ENCODE measurements at places on chromosomes 5 and 9.

- DNase-seq, result no peak
Measured at GRCh38 chr9:35186524-35186923, 24.7 kb downstream of the UNC13B start.

- DNase-seq, result no peak
Measured at GRCh38 chr5:102747386-102748166, 7.5 kb upstream of the PAM start.

DNA sequence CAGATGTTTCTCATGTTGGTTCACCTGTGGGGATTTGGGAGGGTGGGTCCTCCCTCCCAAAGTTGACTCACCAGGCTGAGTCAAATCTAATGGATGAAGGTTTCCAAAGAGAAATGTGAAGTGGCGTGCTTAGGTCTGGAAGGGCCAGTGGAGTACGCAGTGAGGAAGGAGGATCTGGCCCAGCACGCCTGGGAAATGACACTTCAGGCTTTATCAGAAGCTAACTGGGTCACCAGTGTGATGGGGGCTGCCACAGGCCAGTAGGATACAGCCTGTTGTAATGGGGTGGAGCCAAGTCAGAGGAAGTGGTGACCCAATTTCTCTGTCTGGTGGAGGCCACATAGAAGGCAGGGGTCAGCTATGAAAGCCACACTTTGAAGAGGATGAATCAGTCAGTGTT lies 18.0 kb downstream of the POLR1E start:
- peak; percentile 41 for DNase-seq

- no peak for DNase-seq
Measured at GRCh38 chr9:83239747-83240146, 176.8 kb upstream of the RASEF start.

GRCh38 chr5:143801252-143801939 lies 10.6 kb upstream of the HMHB1 start:
- DNase-seq, result no peak

- DNase-seq, result no peak
Measured at GRCh38 chr9:87878989-87879511, 3.6 kb upstream of the SPATA31E1 start.

- no peak for DNase-seq
Measured at GRCh38 chr5:153256-153655, 38.0 kb upstream of the LRRC14B start.

- no peak for DNase-seq
Measured at GRCh38 chr5:35876922-35877321, 20.2 kb downstream of the IL7R start.

- DNase-seq, result peak; percentile 48
Measured at GRCh38 chr9:92097997-92098482, 17.2 kb downstream of the SPTLC1 start.

GRCh38 chr5:41776435-41776834 lies 93.8 kb downstream of the OXCT1 start:
- DNase-seq, result no peak

GRCh38 chr5:40480392-40480791 lies 199.3 kb upstream of the PTGER4 start:
- peak; percentile 61 for DNase-seq

- no peak for DNase-seq
Measured at GRCh38 chr5:150660108-150660831, 781 bp upstream of the MYOZ3 start.

- no peak for DNase-seq
Measured at GRCh38 chr5:53087171-53087570, 22.4 kb downstream of the MOCS2 start.

GRCh38 chr9:37381094-37381741 lies 41.3 kb upstream of the GRHPR start:
- no peak for DNase-seq

DNA sequence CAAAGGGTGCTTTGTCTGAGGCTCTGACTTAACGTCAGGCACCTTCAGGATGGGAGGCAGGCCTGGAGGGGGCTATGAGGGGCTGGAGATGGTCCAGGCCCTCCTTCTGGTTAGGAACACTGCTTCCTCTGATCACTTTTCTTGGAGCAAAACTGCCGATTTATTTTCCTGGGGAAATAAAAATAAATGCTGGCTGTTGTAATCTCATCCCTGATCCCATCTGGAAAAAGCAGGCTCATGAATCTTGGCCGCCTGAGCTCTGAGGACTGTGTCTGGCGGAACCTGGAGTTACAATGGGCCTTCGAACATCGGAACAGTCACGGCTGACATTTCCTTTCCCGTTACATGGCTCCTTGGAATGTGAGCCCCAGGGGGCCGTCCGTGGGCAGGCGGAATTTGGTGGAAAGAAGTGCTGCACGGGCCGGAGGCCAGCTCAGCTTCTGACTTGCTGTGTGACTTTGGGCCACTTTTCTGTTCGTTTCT lies 157.8 kb downstream of the RGS3 start:
- no peak for DNase-seq

GRCh38 chr5:154278186-154278585 lies 87.7 kb downstream of the GALNT10 start:
- DNase-seq, result no peak

- DNase-seq, result no peak
Measured at GRCh38 chr5:95864944-95865504, 42.5 kb upstream of the GLRX start.

- DNase-seq, result no peak
Measured at GRCh38 chr9:134316449-134317160, 9.7 kb upstream of the RXRA start.

GRCh38 chr9:137454597-137455358 lies 4.4 kb downstream of the NSMF start:
- no peak for DNase-seq

DNA sequence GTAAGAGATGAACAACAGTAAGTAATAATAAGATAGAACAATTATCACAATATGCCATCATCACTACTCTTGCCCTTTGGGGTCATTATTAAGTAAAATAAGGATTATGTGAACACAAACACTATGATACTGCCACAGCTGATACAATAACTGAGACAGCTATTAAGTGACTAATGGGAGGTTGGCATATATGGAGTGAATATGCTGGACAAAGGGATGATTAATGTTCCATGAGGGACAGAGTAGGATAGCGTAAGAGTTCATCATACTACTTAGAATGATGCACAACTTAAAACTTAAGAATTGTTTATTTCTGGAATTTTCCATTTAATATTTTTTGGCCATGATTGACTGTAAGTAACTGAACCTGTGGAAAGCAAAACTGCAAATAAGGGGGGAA lies 16.6 kb downstream of the POU5F2 start:
- no peak for DNase-seq

GRCh38 chr5:139658501-139658927 lies 10.4 kb downstream of the CXXC5 start:
- no peak for DNase-seq

- no peak for DNase-seq
Measured at GRCh38 chr9:104078596-104078995, 15.5 kb upstream of the SMC2 start.

DNA sequence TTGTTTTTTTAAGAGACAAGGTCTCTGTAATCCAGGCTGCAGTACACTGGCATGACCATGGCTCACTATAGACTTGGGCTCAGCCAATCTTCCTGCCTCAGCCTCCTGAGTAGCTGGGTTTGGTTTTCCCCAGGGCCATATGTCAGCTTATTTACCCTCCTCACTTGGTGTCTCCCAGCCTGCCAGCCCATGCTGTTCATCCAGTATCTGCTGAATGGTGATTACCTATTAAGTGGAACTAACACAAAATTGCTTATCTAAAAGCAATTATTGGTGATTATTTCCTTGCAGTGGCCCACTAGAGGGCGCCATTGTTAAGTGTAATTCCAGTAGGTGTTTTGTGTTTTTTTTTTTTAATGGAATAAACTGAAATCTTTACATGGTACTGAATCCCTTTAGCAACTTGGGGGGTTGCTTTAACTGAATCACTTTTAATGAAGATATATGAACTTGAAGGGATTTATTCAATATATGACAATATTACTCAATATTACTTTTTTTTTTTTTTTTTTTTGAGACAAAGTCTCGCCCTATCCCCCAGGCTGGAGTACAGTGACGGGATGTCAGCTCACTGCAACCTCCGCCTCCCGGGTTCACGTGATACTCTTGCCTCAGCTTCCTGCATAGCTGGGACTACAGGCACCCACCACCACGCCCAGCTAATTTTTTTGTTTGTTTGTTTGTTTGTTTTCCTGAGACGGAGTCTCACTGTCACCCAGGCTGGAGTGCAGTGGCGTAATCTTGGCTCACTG lies 13.8 kb downstream of the EXOSC2 start:
- peak; percentile 82 for DNase-seq

DNA sequence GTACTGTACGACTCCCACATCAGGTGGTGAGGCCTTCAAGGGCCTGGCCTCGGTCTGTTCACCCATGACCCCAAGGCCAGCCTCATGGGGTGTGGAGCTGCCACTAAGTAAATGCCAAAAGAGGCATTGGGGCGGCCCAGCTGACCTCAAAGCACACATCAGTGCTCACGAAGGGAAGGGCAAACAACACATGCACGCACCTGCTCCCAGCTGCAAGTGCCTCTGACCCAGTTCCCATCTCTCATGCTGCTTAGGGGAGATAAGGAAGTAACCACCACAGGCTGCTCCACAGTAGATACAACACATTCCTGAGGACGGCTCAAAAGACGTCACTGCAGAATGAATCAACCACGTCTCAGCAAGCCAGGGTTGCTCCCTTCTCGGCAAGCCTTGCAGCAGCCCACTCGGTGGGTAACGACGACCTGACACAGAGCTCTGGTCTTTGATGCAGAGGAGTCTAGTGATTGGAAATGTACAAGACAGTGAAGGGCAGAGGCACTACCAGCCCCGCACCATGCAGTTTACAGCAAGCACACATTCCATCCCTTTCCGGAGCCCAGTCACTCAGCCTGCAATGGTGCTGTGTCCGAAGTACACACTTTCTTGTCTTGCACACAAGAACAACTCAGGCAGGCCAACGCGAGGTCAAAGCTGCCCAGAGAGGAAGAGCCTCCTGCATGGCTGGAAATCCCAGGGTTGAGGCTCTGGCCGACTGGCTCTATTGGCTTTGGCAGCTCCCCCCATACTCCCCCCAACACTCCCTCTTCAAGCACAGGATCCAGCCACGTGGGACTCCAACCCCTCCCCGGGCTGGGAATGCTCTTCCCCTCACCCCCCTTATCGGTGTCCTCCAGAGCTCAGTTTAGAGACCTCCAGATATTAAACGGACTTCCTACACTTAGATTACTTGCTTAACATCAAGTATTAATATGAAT lies 31.8 kb downstream of the FABP6 start:
- no peak for DNase-seq

DNA sequence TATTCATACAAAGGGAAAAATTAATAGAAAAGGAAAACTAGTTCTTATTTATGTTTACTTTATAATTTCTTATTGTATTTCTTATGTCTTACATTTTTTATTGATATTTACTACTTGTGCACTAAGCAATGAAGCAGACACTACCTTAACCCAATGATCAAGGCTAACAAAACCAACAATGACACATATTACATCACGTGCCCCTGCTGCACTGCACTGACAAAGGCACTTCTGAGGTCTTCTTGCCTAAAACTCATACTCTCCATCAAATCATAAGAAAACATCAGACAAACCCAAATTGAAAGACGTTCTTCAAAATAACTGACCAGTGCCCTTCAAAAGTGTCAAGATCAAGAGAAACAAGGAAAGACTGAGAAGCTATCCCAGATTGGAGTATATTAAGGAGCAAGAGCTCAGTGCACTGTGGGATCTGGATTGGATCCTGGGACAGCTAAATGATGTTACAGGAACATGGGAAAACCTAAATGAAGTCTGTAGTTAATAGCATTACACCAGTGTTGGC lies 230.9 kb downstream of the AUH start:
- no peak for DNase-seq

DNA sequence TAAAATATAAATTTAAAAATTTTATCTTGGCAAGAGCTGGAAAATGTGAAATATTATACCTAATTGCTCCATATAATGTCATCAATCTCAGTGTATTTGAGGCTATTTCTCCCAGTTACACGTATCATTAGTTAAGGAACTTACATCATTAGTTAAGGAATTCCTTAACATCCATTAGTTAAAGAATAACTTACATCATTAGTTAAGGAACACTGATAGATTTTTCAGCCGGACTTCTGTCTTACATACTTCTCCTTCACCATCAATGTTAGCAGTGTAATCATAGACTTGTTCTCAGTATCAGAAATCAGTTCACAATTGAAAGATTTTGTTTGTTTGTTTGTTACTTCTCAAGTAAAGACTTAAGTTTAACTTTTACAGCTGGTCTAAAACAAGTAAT lies 524.4 kb upstream of the CHD1 start:
- no peak for DNase-seq

GRCh38 chr9:33041432-33042188 lies 16.5 kb downstream of the DNAJA1 start:
- DNase-seq, result no peak

- DNase-seq, result no peak
Measured at GRCh38 chr5:62685221-62685620, 106.6 kb downstream of the LRRC70 start.

DNA sequence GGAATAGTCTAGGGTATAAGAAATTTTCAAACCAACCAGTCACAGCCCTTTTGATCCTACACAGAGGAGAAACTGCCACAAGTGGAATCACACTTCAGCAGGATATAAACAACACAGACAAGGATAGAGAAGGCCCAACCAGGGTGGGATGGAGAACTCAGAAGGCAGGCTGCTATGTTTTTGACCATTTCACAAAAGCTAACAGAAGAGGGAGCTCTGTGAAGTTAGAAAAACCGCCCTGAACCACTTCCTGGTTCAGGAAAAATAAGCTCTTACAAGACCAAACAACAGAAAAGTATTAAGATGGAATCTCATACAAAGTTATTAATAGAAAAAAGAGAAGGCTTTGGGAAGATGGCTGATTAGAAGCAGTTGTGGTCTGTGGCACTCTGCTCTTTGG lies 960 bp upstream of the IFNB1 start:
- DNase-seq, result no peak

- DNase-seq, result no peak
Measured at GRCh38 chr5:176631383-176632200, 1.1 kb downstream of the EIF4E1B start.

DNA sequence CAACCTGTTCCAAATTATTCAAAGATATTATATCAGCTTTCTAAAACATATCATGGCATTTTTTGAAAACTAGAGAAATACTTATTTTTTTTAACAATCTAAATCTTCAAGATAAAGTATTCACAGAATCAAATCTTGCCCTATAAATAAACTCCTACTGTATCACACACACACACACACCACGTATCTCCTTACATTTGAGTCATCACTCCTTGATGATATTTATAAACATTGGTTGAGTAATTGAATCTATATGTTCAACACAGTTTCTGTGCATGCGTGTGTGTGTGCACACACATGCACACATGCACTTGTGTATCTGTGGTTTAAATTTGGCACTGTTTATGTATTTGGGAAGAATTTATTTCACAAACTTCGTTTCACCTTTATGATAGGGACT lies 1716.4 kb downstream of the EFNA5 start:
- no peak for DNase-seq

DNA sequence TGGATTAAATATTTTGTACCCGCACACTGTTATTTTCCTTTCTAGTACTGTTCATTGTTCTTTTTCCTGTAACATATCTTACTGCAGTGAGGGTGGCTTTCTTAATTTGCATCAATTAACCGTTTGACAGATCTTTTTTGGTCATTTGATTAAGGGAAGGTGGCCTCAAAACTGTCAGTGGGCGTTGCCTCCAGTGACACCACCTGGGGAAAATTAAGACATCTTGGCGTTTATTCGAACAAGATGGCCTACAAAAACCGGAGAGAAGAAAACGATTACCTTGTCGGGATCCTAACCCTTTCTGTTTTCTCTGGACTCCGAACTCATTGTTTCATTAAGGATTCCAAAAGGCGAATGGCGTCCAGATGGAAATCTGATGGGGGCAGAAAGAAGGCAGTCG lies 2.0 kb downstream of the BASP1 start:
- DNase-seq, result no peak
